Mucosa of gallbladder (tissue), 1 donor: ENCODE measurements at places on chromosomes 16 and 17. TPM values are rescaled to one million over a fixed set of nuclear protein-coding genes. Genes with fewer than 3 reads are reported as not detected.

Gene ZG16
- total RNA-seq = not detected

Gene TBC1D28
- total RNA-seq = not detected

DNA sequence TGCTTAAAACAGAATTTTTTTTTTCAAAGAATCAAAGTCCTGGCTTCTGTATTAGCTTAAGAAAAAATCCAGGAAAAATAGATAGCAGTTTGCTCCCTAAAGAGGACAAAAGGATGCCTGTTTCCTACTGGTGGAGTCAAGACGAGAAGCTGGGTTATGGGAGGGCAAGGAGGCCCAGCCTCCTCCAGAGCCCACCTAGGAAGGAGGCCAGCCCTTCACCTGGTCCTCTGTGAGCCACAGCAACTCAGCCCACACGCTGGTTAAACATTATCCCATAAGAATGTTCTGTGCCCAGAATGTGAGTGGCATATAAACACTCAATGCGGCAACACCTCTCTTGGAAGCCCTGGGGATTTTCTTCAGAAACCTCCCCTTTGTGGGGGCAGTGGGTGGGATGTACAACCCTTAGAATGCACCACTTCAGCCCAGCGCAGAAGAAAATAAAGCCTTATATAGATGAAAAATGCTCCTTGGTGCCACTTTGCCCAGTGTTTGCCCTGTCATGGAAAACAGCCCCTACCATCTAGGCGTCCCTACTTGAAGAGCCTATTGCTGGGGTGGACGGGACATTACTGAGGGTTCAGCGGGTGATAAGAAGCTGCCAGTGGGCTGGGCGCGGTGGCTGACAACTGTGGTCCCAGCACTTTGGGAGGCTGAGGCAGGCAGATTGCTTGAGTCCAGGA is 48.0 kb downstream of the TEKT5 start:
- DNase-seq = no peak

DNA sequence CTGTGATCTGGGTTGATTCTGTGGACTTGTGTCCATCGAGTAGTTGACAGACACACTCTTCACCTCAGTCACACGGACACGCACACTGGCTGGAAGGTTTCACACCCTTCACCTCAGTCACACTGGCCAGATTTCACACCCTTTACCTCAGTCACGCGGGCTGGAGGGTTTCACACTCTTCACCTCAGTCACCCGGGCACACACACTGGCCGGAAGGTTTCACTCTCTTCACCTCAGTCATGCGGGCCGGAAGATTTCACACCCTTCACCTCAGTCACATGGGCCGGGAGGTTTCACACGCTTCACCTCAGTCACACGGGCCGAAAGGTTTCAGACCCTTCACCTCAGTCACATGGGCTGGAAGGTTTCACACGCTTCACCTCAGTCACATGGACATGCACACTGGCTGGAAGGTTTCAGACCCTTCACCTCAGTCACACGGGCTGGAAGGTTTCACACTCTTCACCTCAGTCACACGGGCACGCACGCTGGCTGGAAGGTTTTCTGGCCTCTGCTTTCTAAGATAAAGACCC is 96.2 kb downstream of the PGS1 start:
- no peak for DNase-seq

- DNase-seq = peak; percentile 55
These were observed 792 bp downstream of the PPP1R9B start for GRCh38 chr17:50149417-50150353.

- no peak for DNase-seq
These were observed 4.8 kb upstream of the USP10 start for GRCh38 chr16:84694980-84695379.

- DNase-seq = no peak
These were observed 149.1 kb downstream of the VPS53 start for GRCh38 chr17:565521-565920.

GRCh38 chr17:67555855-67556254 is 161.9 kb upstream of the NOL11 start:
- no peak for DNase-seq

- peak; percentile 47 for DNase-seq
These were observed 47.5 kb downstream of the SLC6A2 start for GRCh38 chr16:55703003-55704001.

DNA sequence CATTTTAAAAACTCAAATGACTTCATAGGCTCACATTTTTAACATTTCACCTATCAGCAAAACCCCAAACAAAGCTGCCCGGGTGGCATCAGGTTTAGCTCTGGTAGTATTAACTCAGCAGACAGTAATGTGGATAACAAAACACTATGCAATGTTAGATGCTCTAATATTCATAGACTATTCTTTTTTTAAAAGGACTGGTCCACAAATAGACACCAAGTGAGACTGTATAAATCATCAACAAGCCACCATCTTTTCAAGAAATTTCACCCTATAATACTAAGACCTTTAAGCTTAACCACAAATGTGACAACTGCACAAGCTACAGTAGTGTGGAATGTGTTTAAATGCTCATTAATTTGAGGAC is 20.2 kb downstream of the SNN start:
- DNase-seq = no peak

Gene CCL14
- total RNA-seq = 43.3 TPM

DNA sequence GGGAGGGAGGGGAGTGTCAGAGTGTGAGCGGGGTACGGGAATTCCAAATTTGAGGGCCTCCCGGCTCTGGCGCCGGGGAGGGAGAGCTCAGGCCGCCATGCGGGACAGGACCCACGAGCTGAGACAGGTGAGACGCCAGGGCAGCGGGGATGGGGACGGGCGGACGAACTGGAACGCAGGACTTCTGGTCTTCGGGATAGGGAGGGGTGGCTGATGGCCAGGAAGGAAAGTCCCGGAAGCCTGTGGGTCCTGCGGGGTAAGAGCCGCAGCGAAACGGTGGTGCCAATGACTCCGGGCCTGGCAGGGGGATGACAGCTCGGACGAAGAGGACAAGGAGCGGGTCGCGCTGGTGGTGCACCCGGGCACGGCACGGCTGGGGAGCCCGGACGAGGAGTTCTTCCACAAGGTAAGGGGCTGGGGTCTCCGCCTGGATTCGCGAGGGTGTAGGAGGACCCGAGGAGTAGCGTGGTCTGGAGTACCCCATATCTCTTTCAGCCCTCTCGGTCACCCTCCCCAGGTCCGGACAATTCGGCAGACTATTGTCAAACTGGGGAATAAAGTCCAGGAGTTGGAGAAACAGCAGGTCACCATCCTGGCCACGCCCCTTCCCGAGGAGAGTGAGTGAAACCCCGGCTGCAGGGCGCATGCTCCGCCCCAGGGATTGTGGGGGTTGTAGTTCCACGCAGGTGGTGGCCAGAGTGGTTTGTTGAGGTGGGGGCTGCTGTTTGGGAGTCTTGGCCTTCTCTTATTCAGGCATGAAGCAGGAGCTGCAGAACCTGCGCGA is 543 bp downstream of the STX4 start:
- DNase-seq = peak; percentile 92

Gene CDC6
- 6.8 TPM for total RNA-seq

Gene HIGD1B
- total RNA-seq = 7.2 TPM

Gene INO80E
- 88.4 TPM for total RNA-seq

DNA sequence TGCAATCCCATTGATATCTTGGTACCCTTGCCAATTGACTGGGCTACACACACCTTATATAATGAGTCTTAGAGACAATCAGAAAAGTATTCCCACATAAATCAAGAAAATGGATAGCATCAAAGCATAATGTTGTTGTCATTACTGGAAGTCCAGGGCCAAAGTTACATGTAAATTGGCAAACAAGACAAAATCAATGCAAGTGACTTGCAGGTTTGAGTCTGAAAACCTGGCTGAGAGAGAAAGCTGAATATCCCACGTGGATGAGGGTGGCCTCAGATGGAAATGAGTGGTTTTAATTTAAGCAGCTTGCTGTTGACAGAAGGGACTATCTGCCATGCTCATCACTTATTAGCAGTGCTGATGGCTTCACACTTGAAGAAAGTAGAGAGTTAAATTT is 324.0 kb upstream of the MON1B start:
- DNase-seq = no peak

DNA sequence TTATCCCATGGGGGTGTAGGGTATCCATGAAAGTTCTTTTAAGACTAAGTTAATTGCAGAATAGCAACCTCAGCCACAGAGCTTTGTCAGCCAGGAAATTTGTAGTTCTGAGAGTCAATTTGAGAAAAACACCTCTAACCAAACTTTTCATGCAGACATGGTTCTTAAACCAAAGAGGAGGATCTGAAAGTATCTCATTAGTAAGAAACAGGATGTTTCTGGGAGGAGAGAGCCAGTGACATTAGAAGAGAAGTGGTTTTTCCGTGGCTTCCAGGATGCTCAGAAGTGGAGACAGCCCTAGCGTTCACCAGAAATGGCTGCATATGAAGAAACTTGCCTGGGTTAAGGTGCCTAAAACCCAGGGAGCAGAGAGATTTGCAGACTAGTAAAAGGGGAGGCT is 7.9 kb downstream of the GNAO1 start:
- DNase-seq = no peak

Gene KRTAP4-6
- total RNA-seq = not detected

DNA sequence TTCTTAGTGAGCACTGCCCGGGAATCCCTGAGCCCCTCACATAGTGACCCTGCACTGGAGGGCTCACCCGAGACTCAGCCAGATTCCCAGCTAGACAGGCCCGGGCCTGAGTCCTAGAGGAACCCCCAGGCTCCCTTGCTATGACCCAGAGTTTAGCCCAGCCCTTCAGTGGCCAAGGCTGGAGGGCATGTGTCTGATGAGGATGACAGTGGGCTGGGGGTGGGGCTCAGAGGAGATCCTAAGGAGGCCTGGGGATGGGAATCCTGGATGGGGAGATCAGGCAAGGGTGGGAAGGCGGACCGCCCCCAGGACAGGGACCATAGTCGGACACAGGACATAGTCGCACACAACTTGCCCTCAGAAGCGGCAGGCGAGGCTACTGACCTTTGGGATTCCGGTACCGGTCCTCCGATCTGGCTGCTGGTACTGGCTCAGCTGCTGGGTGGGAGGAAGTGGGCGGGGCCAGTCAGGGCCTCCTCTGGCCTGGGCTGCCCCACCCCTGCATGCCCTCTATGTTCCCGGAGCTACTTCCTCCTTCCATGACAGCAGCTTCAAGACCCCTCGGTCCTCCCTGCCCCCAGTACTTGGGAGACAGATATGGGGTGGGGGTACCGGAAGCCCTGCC is 1.1 kb downstream of the CD79B start:
- peak; percentile 53 for DNase-seq

Gene NPIPA3
- 2.3 TPM for total RNA-seq

Gene LIMD2
- total RNA-seq = 19.0 TPM

Gene ACE
- total RNA-seq = 22.8 TPM

Gene EPX
- total RNA-seq = not detected

Gene CCDC144A
- 5.8 TPM for total RNA-seq

- DNase-seq = no peak
These were observed 123.1 kb downstream of the XYLT1 start for GRCh38 chr16:17347624-17348023.

Gene WWOX
- 28.2 TPM for total RNA-seq

Gene USP43
- 8.2 TPM for total RNA-seq

DNA sequence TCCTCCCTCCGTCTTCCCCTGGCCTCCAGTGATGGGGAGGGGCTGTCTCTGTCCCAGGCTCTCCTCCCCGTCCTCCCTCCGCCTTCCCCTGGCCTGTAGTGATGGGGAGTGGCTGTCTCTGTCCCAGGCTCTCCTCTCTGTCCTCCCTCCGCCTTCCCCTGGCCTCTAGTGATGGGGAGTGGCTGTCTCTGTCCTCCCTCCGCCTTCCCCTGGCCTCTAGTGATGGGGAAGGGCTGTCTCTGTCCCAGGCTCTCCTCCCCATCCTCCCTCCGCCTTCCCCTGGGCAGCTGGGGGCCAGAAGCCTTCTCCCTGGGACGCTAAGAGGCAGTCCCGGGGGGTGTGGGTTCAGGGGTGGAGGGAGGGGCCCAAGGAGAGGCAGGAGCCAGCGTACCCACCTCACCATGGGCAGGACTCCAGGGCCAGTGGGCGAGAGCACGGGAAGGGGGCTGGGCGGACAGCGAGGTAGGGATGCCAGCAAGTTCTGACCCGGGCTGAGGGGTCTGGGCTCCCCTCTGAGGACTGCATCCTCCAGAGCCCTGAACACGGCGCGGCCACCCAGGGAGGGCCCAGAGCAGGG is 14.8 kb downstream of the UTS2R start:
- DNase-seq = no peak
